Hindlimb muscle (tissue), 1 donor: ENCODE measurements at places on chromosomes 4 and X. TPM values are rescaled to one million over a fixed set of nuclear protein-coding genes. Genes with fewer than 3 reads are reported as not detected.

The MAGEC3 gene
- 0.66 TPM for polyA plus RNA-seq

The TMPRSS11F gene
- not detected for polyA plus RNA-seq

The DDIT4L gene
- polyA plus RNA-seq = 18.3 TPM

The KCNE5 gene
- 82.6 TPM for polyA plus RNA-seq

The MAGEA9B gene
- polyA plus RNA-seq = not detected

The SSX2B gene
- not detected for polyA plus RNA-seq

The SMAD1 gene
- 78.0 TPM for polyA plus RNA-seq

The IGSF1 gene
- 85.8 TPM for polyA plus RNA-seq

- no peak for DNase-seq
These were observed 124.4 kb downstream of the SHROOM3 start for GRCh38 chr4:76559236-76560071.

GRCh38 chr4:1466034-1466862 lies 60.0 kb upstream of the NKX1-1 start:
- DNase-seq = no peak

DNA sequence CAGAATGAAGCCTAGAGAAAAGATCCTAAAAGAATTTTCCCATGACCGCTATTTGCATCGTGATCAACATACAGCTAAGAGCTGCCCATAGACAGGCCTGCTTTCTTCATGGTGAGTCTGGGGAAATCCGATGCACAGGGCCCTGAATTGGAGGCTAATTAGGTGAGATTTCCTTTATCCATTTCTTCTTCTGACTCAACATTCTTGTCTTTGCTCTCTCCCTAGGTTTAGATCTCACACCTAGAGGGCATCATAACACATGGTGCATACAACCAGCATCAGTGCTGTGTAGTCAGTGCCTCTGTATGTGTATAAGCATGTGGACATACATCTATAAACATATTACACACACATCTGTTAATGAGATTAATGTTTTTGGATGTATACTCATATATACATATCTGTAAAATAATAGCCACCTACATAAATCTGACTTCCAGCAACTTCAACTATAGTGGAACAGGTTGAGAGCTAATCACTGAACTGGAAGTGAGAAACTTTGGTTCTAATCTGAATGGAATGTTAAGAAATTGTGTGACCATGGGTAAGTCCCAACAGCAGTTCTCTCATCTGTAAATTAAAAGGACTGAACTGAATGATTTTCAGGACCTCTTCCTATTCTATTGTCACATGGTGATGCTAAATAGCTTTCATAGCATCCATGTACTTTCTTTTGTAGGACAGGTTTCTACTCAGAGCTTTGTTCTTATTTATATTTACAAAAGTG lies 17.5 kb downstream of the GATB start:
- no peak for DNase-seq

DNA sequence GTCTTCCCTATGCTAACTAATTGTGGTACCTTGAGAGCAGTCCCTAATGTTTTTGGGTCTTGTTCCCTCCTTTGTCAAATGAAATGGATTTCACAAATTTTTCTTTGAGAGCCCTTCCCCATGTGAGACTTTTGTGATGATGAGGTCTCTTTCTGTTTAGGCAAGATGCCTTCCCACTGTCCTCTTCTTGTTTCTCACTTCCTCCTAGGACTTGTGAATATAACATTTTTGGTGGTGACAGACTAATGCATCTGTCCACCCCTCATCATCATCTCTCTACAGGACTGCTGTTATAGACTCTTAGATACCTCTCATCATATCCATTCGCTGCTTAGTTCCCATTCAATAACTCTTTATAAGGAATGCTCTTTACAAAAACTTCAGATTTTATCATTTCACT lies 8.7 kb upstream of the ANK2 start:
- DNase-seq = no peak

DNA sequence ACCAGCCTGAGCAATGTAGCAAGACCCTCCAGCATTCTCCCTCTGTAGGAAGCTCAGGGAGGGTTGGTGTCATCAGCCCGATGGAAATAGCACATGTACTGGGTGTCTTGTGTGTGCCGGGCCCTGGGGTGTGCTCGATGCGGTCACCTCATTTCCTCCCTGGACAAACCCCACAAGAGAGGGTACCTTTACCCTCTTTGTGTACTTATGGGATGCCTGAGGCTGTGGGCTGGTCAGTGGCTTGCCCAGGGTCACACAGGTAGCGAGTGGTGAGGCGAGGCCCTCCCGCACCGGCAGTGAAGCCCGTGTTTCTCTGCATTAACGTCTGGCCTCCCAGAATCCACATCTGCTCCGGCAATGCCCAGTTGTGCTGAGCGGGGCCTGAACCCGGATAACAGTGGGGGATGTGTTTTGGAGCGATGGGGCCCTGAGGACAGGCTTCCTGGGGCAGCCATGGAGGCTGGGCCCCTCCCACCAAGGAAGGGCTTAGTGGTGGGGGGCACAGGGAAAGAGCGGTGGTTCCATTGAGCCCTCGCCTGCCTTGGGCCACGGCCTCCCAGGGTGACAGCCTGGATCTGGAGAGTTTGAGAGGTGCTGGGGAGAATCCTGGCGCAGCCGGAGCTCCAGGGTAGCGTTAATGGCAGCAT lies 8.1 kb downstream of the PSAPL1 start:
- no peak for DNase-seq

DNA sequence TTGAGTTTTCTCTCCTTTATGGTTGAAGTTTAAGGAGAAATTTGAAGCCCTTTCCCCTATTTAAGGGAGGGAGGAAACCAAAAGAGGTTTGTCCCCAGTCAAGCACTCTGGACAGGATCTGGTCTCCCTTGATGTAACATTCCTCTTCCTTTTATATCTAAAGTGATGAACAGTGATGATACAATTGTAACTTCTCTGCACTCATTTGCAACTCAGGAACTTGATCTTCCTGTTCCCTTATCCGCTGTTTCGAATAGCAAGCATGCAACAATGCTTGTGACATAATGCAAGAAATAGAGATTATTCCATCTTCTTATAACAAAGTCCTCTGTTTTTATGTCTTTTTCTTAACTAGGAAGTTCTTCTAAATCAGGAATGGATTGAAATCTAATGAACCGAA lies 18.3 kb downstream of the ALPK1 start:
- DNase-seq = no peak

DNA sequence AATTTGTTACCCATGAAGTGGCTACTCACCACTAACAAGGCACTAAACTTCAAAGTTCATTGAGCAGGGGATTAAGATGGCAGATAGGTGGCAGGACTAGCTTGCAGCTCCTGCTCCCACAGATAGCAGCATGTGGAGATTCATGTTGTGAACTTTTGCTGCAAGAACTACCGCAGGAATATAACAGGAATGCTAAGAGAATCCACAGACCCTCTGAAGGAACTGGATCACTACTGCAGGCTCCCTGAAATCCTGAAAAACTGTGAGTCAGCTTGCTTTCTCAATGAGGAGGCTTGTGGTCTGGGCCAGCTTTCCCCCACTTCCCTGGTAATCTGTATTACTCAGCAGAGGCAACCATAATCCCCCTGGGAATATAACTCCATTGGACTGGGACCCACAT lies 118.5 kb upstream of the VCX2 start:
- DNase-seq = no peak
